Activated naive CD8-positive, alpha-beta T cell treated with anti-CD3 and anti-CD28 coated beads, Interleukin-2, amount 10 ng/mL, durations not matched to agents 7 days and 5 days (primary cell): ENCODE measurements at places on chromosomes 12 and 14. TPM values are rescaled to one million over a fixed set of nuclear protein-coding genes. Genes with fewer than 3 reads are reported as not detected.

The GARIN6 gene
- not detected for total RNA-seq

The DCN gene
- total RNA-seq = not detected

- no peak for DNase-seq
Observed at GRCh38 chr14:66088656-66089055, 397.5 kb upstream of the CCDC196 start.

GRCh38 chr12:41604830-41605229 lies 416.7 kb downstream of the PDZRN4 start:
- no peak for DNase-seq

- DNase-seq = no peak
Observed at GRCh38 chr12:112839386-112839972, 47.9 kb downstream of the RPH3A start.

GRCh38 chr14:76181546-76181945 lies 29.8 kb downstream of the GPATCH2L start:
- no peak for DNase-seq

DNA sequence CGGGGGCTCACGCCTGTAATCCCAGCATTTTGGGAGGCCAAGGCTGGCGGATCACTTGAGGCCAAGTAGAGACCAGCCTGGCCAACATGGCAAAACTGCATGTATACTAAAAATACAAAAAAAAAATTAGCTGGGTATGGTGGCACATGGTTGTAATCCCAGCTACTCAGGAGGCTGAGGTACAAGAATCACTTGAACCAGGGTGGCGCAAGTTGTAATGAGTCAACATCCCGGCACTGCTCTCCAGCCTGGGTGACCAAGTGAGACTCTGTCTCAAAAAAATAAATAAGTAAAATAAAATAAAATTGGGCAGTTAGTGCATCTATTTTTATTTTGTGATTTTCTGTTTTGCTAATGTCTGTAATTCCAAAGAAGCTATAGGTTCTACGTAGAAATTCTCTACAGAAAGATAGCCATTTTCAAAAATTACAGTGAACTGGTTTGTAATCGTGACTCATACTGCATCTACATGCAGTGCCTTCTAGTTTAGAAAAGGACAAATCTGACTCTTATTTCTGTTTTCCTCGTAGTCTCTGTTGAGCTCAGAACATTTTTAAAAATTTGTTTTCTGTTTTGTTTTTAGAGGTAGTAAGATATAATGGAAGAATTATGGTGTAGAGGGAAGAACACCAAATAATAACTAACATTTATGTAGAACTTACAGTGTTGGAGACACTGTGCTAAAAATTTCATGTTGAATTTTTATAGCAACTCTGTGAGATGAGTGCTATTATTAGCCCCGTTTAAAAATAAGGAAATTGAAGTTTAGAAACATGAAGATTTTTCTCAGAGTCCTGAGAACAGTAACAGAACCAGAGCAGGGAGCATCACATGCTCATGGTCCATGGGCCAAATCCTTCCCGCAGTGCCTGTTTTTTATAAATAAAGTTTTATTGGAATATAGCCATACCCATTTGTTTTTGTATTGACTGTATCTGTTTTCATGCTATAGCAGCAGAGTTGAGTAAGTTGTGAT lies 201.2 kb downstream of the SYNE2 start:
- DNase-seq = no peak
